Activated CD4-positive, alpha-beta memory T cell treated with anti-CD3 and anti-CD28 coated beads for 36 hours (primary cell): ENCODE measurements at places on chromosomes 3 and 15.
A peak's percentile ranks its signal among the peaks of the same experiment; 100 is the strongest.

DNA sequence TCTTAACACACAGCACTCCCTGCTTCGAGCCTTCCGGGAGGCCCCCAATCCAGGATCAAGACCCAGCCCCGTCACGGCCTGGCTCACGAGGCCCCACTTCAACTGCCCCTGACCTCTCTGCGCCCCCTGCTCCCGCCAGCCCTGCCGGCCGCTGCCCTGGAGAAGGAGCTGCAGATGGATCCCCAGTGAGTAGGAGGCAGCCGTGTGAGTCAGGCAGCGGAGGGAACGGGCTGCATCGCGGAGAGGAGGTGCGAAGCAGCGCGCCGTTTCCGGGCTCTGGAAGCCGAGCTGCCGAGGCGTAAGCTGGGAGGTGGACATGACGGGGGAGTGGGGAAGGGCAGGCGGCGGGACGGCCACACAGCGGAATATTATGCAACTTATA lies 133.4 kb downstream of the TPRA1 start:
- DNase-seq: peak; percentile 53

- DNase-seq: no peak
Measured at GRCh38 chr3:114093596-114093995, 37.1 kb downstream of the QTRT2 start.

DNA sequence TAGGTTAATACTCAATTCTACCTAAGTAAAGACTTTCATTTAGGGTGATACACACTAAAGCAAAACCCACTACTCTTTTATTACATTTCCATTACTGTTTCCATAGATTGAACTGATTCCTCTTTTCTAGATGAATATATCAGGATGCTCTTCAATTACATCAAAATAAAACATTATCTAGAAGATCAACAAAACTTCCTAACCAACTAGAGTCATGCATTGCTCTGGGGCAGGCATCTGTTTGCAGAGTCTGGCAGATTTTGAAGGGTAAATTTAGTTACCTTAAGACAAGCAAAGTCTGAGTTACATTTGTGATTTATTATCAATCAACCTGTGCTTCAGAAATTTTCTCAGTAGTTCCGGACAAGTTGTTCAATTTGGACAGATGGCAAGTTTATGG lies 117.1 kb downstream of the NEK11 start:
- no peak for DNase-seq

GRCh38 chr3:188133219-188133618 lies 20.7 kb upstream of the LPP start:
- no peak for DNase-seq

DNA sequence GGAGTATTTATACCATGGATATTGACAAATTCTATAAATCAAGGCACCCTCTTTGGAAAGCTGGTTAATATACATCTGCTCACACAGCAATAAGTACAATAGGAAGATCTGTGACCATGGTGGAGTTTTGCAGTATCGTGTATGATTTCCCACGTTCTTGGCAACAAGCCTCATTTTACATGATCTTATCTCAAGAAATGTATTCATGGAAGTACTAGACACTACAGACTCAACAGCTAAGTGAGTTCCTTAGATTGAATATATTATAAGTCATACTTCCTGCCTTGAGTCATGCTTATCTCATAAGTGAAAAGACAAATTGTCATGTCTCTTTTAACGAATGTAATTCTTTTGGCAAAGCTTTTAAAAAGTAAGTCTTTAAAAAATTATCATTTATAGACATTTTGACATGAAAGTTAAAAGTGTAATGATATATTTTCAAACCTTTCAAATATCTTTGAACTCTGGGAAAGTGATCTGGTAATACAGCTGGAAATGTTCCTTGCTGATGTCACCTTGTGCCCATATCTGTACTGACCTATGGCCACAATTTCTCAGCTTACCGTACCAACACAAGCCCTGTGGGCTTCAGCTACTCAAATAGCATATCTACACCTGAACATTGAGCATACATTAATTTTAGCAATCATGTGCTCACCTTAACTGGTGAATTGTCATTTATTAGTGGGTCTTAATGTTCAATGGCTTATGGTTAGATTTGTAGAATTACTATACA lies 130.3 kb upstream of the TMC3 start:
- no peak for DNase-seq

DNA sequence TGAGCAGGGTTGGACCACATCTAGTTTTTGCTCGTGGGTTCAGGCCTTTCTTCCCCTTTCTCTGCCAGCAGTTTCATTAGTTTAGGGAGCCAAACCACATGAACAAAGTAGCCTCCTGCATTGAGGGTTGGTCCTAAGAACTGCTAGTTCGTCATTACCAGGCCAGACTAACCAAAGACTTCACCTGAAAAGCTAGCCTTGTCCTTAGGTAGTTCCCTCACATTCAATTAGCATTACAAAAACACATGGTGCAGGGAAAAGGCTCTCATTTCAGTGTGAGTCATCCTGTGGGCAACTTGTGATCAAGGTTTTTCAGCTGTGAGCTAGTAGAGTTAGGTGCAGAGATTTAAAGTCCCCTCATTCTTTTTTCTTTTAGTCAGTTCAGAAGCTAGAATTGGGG lies 279.3 kb upstream of the CTNNB1 start:
- DNase-seq: no peak

DNA sequence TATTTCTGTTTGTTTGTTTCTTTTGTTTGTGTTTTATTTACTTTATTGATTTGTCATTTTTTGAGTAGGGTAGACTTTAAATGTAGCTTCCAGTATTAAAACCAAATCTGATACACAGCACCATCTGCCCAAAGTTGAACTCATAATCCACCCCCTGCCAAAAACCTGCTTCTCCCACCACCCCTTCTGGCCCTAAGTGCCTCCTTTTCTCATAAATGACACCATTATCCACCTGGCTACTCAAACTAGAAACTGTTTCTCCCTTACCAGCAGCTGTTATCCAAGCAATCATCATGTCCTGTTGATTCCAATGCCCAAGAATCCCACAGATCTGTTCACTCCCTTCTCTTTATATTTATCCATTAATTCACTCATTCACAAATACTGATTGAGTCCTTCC lies 21.8 kb upstream of the PTX3 start:
- DNase-seq: no peak

DNA sequence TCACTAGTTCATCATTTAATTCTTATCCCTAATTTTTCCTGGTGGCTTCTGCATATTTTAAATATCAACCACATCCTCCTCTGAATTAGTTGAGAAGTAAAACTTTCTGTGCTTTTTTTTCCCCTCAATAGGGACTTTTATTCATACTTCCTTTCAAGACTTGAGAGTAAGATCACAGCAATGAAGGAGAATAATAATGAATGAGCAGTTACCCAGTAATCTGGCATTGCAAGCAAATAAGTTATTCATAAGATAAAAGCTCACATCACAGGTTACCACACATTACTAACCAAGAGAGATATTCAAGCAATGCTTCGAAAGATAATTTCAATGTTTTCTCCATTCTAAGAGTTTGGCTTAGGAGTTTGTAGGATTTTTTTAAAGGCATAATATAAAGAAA lies 50.3 kb downstream of the BTLA start:
- DNase-seq: no peak

DNA sequence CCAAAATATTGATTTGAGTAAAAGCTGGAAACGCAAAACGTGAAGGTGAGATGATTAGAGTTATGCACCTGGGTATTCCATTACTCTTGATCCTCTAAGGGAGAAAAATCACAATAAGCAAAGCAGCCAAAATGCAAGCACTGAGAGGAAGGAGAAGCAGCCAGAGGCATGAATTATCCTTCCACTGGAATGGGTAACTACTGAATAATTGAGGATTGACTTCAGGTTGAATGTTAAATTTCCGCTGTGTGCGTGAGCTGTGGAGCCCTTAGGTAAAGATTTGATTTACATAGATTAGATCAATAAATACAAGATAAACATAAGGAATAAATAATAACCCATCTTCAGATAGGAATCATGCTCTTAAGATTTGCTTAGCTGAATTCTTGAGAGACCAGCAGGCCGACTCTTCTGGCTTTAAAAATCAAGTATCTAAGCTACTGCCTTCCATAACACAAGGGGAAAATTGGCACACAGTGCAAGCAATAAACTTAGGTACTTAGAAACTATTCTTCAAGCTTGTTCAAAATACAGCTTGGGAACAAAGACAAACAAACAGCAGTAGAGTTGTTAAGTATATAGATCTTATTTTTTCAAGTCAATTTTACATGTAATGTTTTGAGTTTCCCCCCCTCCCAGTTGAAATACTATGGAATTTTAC lies 1459.5 kb downstream of the ZPLD1 start:
- DNase-seq: no peak

- DNase-seq: no peak
Measured at GRCh38 chr15:65450556-65450955, 27.8 kb upstream of the IGDCC4 start.

DNA sequence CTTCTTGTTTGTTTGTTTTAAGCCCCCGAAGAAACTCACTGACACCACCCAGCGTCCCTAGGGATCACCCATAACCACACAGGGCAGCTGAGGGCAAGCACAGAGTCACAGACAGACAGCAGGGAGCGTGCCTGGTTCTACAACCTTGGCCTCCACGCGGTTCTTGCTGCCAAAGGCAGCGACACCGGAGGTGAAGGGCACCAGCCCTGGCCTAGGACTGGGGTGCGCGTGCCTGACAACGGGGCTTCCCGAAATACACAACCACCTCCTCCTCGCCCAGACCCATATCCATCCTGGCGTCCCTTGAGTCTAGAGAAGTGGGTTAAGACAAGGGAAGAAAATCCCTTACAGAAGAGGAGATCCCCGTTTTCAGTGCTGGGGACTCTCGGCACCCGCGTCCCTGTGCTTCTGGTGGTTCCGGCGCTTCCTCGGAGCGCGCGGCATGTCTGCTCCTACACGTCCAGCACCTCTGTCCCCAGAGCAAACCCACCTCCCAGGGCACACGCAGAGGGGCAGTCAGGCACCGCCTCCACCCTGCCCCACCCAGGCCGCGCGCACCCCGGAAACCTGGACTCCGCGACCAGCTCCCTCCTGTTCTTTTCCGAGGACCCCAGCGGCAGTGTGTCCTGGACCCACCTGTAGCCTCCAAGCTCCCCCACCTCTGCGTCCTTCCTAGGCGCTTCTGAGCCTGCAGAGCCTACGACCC lies 911 bp downstream of the RFTN1 start:
- DNase-seq: peak; percentile 67

DNA sequence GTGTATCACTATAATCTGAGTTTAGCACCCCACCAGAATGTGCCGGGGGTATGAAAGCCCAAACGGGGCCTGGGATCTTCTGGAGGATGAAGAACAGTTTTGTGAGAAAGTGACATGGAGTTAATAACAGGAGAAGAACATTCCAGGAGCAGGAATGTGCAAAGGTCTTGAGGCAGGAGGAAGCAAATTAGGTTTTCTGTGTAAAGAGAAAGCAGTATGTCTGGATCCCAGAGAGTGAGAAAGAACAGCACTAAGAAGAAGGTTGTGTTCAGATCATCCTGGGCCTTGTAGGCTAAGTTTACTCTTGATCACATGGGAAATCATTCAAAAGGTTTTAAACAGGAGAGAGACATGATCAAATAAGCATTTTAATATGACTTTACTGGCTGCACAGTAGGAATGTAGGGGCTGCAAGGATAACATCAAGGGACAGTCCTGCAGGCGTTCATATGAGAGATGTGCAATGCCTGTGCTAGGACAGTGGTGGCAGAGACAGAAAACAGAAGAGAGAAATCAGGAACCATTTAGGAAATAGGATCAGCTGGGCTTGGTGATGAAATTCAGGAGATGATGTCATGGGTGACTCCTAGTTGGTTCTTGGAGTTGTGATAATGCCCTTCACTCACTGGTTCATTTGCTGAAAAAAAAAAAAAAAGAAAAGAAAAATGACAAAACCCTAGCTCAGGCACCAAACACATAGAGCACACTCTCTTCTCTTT lies 113.5 kb downstream of the TNIK start:
- DNase-seq: no peak

- DNase-seq: no peak
Measured at GRCh38 chr3:116020495-116020894, 397.2 kb downstream of the GAP43 start.

- no peak for DNase-seq
Measured at GRCh38 chr3:116264546-116265319, 180.6 kb downstream of the LSAMP start.
